ENCODE measurements at places on chromosomes 5 and 9.

- H3K36me3 ChIP-seq, result no peaks in the 10 kb centered on the region
- H3K27ac ChIP-seq, result no peak overlapping the region
- H3K27me3 ChIP-seq, result no peaks in the 10 kb centered on the region
- H3K4me1 ChIP-seq, result peaks cover 3% of the 10 kb centered on the region
These were observed 114.2 kb downstream of the SEMA5A start for GRCh38 chr5:9431496-9432258.

- peaks cover 3% of the 10 kb centered on the region for H3K4me1 ChIP-seq
- no peaks in the 10 kb centered on the region for H3K27me3 ChIP-seq
- H3K27ac ChIP-seq, result no peak overlapping the region
- DNase-seq, result no peak
- no peak overlapping the region for H3K4me3 ChIP-seq
These were observed 895.5 kb upstream of the DMAC1 start for GRCh38 chr9:8694983-8695588.

- no peaks in the 10 kb centered on the region for H3K36me3 ChIP-seq
- H3K27me3 ChIP-seq, result no peaks in the 10 kb centered on the region
- no peak overlapping the region for H3K4me3 ChIP-seq
- H3K27ac ChIP-seq, result no peak overlapping the region
- no peak for DNase-seq
These were observed 68.8 kb downstream of the KIF4B start for GRCh38 chr5:155082401-155082800.

GRCh38 chr9:101311758-101312420 is 72.9 kb downstream of the BAAT start:
- no peak for DNase-seq
- H3K4me1 ChIP-seq, result no peaks in the 10 kb centered on the region
- H3K36me3 ChIP-seq, result no peaks in the 10 kb centered on the region
- no peak overlapping the region for H3K4me3 ChIP-seq

DNA sequence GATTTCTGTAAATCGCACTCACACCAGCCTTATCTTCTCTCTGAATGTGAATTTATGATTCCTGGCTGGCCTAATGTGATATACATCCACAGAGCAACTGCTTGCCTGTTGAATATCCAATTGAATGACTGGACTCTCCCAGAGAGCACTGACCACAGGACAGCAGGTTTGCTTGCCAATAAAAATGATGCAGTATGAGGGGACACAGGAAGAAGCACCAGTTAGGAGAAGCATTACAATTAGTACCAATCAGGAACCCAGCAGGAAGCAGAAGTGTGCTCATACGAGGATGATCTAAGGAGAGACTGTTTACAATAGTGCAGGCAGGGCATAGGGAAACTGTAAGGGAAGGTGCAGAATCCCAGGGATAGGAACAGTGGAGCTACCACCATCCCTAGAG is 127.2 kb upstream of the ZNF366 start:
- H3K4me1 ChIP-seq, result no peaks in the 10 kb centered on the region
- H3K4me3 ChIP-seq, result no peak overlapping the region
- no peaks in the 10 kb centered on the region for H3K27me3 ChIP-seq

DNA sequence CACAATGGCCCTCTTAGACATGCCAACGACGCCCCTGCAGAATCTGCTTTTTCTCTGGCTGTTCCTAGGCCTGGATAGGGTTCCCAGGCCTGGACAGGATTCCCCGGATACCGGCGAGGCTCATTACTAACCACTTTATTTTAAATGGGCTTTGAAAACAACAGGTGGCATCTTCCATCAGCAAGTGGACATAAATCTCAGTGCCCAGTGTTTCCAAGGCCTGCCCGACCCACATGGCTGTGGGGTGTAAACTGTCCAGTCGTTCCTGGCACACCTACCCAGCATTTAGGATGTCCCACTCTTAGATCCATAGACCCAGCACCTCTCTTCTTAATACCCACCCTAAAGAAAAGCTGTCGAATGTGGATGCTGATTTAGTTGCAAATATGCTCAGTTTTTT is 896 bp downstream of the CMBL start:
- peak overlapping the region; percentile 79 for H3K27ac ChIP-seq
- DNase-seq, result no peak
- no peaks in the 10 kb centered on the region for H3K27me3 ChIP-seq

DNA sequence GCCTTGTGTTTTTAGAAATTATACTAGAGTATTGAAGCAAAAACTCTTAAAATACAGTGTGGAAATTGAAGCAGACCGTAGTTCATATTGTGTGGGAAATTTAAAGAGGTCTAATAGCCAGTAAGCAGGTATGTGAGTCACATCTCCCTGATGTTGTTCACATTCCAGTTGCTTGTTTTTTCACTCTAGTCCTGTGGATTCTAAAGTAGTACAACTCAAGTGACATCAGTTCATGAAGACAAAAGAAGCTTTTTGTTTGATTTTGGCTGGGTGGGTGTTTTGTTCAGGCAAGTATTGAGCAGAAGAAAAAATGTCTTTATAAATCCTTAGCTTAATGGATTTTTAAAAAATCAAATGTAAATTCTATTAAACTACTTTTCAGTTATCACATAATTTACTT is 216.2 kb downstream of the MAN2A1 start:
- H3K4me3 ChIP-seq, result no peak overlapping the region
- H3K27ac ChIP-seq, result no peak overlapping the region
- no peaks in the 10 kb centered on the region for H3K36me3 ChIP-seq
- DNase-seq, result no peak

DNA sequence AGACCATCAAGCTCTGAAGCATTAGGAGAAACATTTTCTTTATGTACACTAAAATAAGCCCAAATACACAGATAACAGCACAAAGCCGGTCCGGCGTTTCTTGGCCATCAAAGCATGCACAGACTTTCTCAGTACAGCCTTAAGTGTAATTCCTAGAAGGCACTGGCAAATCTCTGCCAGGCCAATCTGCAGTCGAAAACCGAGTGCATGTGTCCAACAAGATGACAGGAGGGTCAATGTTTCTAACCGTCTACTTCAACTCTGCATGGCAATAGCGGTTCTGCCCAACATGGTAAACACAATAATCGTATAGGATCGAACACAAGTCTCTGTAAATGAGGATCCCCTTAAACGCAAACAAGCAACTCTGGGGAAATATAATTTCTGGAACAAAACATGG is 1.1 kb downstream of the ARL15 start:
- H3K27ac ChIP-seq, result no peak overlapping the region
- H3K27me3 ChIP-seq, result no peaks in the 10 kb centered on the region
- DNase-seq, result no peak

DNA sequence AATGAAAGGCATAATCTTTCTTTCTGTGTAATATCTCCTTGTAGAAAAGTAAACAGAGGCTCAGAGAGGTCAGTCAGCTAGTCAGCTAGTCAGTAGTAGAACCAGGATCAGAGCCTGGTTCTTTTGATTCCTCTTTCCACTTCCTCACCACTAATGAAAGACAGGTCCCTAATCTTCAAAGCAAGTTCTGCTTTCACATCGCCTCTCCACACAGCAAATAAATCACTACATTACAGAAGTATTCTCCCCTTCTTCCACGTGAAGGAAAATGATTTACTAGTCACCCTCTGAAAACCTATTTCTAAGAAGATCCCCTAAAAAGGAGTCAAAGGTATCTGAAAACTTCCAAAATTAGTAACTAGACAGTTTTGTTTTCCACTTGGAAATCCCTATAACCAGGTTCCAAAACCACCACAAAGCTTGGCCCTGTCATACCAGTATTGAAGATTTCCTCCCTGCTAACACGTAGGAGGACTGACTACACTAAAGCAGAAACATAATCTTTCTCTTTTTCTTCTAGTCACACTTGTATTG is 140.5 kb upstream of the TARS1 start:
- H3K27ac ChIP-seq, result peak overlapping the region; percentile 52
- no peak for DNase-seq
- no peaks in the 10 kb centered on the region for H3K36me3 ChIP-seq
- H3K27me3 ChIP-seq, result no peaks in the 10 kb centered on the region
- H3K4me1 ChIP-seq, result peaks cover 5% of the 10 kb centered on the region

DNA sequence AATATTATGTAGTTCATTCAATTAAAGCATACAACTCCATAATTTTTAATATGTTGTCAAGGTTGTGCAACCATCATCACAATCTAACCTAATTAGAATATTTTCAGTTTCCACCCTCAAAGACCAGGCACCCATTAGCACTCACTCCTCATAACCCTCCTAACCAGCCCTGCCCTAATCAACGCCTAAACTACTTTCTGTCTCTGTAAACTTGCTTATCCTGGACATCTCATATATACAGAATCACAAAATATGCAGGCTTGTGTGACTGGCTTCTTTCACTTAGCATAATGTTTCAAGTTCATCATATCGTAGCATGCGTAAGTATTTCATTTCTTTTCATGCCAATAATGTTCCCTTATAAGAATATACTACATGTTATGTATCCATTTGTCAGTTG is 134.8 kb upstream of the NFIL3 start:
- no peaks in the 10 kb centered on the region for H3K36me3 ChIP-seq
- DNase-seq, result no peak
- no peaks in the 10 kb centered on the region for H3K27me3 ChIP-seq
- no peak overlapping the region for H3K4me3 ChIP-seq
- H3K4me1 ChIP-seq, result no peaks in the 10 kb centered on the region
- no peak overlapping the region for H3K27ac ChIP-seq

- H3K4me1 ChIP-seq, result no peaks in the 10 kb centered on the region
- no peak overlapping the region for H3K27ac ChIP-seq
- no peak overlapping the region for H3K4me3 ChIP-seq
- H3K36me3 ChIP-seq, result no peaks in the 10 kb centered on the region
These were observed 220.6 kb downstream of the CTNND2 start for GRCh38 chr5:11683666-11684065.

- peaks cover 34% of the 10 kb centered on the region for H3K36me3 ChIP-seq
- H3K27me3 ChIP-seq, result no peaks in the 10 kb centered on the region
- no peak for DNase-seq
- no peaks in the 10 kb centered on the region for H3K4me1 ChIP-seq
- H3K4me3 ChIP-seq, result no peak overlapping the region
These were observed 7.3 kb upstream of the ROPN1L start for GRCh38 chr5:10434392-10434791.

DNA sequence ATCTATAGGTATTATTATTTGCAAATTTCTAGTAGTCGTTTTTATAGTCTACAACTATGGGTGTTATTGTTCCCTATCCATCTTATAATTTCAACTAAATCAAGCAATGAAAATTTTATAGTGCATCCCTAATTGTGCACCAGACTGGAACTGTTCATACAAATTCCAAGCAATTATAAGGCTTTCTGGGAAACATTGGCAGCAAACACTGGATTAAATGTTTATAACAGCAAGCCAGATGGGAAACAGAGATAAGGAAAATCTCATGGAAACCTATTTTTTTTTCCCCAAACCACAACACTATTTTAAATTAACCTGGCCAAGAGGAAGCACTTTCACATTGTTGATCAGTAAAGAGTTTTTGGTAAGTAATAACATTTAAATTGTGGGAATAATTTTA is 524.3 kb downstream of the RASEF start:
- H3K4me1 ChIP-seq, result no peaks in the 10 kb centered on the region
- no peak overlapping the region for H3K27ac ChIP-seq
- no peak for DNase-seq

DNA sequence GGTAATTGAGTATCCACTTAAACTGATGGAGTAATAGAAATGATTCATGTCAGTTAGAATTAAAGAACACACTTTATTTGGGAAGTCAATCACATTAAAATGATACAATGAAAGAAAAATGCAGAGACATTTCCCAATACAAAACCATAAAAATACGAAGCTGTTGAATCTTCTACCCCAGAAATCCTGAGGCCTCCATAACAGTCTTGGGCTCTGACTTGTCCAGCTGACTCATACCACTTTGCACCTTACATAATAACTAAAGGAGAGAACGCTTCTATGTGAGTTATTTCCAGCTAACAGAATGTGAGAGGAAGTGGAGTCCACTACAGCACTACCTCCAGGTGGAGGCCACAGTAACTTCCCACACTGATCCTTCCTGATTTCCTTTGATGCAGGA is 305.0 kb downstream of the MRPS30 start:
- no peaks in the 10 kb centered on the region for H3K36me3 ChIP-seq
- no peak overlapping the region for H3K27ac ChIP-seq
- H3K27me3 ChIP-seq, result no peaks in the 10 kb centered on the region

DNA sequence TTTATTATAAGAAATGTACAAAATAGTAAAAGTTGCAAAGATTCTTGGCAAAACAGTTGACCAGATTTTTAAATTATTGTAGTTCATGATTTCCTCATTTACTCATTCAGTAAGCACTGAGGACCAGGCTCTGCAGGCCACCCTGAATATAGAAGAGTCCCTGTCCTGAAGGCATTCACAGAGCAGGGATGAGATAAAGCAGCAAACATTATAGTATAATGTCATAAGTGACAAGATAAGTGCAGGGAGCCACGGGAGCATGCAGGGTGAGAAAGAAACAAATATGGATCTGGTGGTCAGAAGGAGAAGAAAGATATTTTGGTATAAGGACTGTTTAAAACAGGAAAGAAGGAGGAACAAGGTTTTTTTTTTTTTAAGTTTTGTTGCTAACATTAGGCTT is 46.0 kb downstream of the PARP8 start:
- DNase-seq, result no peak
- H3K4me1 ChIP-seq, result peaks cover 26% of the 10 kb centered on the region
- H3K4me3 ChIP-seq, result no peak overlapping the region

DNA sequence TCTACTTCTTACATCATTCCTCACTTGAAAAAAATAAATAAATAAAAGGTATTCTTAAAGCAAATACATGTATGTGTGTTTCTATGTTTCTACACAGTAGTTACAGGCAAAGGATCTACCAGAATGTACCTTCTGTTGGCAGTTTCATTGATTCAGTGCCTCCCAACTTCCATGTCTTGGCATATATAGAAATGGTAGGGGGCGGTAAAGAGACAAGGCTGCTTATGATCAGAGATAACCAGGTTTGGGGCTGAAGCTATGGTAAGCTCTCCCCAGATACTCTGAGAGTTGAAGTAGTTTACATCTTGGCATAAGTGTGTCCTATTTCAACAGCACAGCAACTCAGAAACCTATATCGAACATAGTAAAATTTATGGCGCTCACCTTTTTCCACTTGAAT is 1075.4 kb upstream of the C9orf72 start:
- no peaks in the 10 kb centered on the region for H3K36me3 ChIP-seq
- no peaks in the 10 kb centered on the region for H3K4me1 ChIP-seq
- H3K4me3 ChIP-seq, result no peak overlapping the region
- H3K27me3 ChIP-seq, result no peaks in the 10 kb centered on the region
- H3K27ac ChIP-seq, result no peak overlapping the region
- no peak for DNase-seq

- no peaks in the 10 kb centered on the region for H3K36me3 ChIP-seq
- H3K4me1 ChIP-seq, result peaks cover 3% of the 10 kb centered on the region
- DNase-seq, result no peak
- H3K27me3 ChIP-seq, result no peaks in the 10 kb centered on the region
- no peak overlapping the region for H3K4me3 ChIP-seq
These were observed 77.7 kb downstream of the MEF2C start for GRCh38 chr5:88805151-88805784.

GRCh38 chr9:83523684-83524083 is 14.5 kb downstream of the FRMD3 start:
- no peaks in the 10 kb centered on the region for H3K27me3 ChIP-seq
- DNase-seq, result no peak
- H3K27ac ChIP-seq, result no peak overlapping the region
- no peaks in the 10 kb centered on the region for H3K4me1 ChIP-seq
- H3K36me3 ChIP-seq, result no peaks in the 10 kb centered on the region

GRCh38 chr5:124592891-124593290 is 153.5 kb downstream of the ZNF608 start:
- no peak overlapping the region for H3K4me3 ChIP-seq
- H3K4me1 ChIP-seq, result no peaks in the 10 kb centered on the region
- no peak for DNase-seq
- H3K27me3 ChIP-seq, result no peaks in the 10 kb centered on the region
- no peaks in the 10 kb centered on the region for H3K36me3 ChIP-seq

- H3K36me3 ChIP-seq, result no peaks in the 10 kb centered on the region
- no peak overlapping the region for H3K4me3 ChIP-seq
- DNase-seq, result no peak
- no peaks in the 10 kb centered on the region for H3K27me3 ChIP-seq
- H3K27ac ChIP-seq, result no peak overlapping the region
- no peaks in the 10 kb centered on the region for H3K4me1 ChIP-seq
These were observed 853.3 kb downstream of the MAT2B start for GRCh38 chr5:164358531-164359259.
